Memory B cell (primary cell): ENCODE measurements at places on chromosomes 16 and 17.

- no peak for DNase-seq
These were observed 12.7 kb upstream of the MEOX1 start for GRCh38 chr17:43674394-43674793.

DNA sequence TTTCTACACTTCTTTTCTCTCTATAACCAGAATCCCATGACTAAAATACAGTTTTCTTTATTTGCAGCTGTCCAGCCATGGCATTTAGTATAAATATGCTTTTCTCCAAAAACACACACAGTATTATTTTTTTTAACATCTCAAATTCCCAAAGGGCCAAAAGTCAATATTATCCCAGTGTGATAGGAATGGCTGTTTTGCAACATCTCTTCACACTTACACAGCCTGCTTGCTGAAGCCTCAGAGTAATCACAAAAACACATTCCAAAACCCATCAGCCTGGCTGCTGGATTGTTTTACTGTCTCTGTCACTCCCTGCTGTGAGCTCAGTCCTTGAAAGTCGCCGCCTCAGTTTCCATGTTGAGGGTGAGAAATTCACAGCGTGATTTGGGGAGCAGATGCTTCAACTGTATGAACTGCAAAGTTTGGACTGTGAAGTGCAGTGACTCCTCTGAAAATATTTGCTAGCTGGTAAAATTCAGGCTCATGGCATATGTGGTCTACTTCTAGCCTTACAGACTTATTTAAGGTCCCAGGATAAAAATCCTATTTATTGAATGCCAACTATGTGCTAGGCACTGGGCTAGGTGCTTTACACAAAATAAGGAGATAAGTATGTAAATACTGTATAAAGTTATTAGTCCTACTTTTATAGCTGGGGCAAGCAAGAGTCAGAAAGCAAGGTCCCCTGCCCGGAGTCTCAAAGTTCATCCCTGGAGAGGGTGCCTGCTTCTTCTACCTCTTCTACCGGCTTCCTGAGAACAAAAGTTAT lies 116.5 kb downstream of the SOCS1 start:
- DNase-seq: no peak

GRCh38 chr17:57417956-57418355 lies 161.6 kb downstream of the MSI2 start:
- DNase-seq: no peak

GRCh38 chr17:70608193-70608592 lies 438.9 kb downstream of the KCNJ2 start:
- DNase-seq: no peak

DNA sequence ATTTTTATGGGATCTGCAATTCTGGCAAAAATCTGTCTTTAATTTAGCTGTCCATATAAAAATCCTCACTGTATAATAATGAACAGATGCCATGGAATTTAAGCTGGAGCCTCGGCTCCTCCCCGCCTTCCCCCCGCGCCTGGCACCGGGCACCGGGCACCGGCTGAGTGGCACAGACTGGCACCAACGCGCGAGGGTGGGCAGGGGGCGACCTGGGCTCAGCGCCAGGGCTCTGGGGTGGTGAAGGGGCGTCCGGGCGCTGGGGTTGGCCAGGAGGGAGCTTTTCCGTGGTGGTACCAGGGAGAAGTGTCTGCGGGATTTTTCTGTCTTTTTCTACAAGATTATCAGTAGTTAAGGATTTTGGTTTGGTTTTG lies 9.1 kb downstream of the NEUROD2 start:
- no peak for DNase-seq

DNA sequence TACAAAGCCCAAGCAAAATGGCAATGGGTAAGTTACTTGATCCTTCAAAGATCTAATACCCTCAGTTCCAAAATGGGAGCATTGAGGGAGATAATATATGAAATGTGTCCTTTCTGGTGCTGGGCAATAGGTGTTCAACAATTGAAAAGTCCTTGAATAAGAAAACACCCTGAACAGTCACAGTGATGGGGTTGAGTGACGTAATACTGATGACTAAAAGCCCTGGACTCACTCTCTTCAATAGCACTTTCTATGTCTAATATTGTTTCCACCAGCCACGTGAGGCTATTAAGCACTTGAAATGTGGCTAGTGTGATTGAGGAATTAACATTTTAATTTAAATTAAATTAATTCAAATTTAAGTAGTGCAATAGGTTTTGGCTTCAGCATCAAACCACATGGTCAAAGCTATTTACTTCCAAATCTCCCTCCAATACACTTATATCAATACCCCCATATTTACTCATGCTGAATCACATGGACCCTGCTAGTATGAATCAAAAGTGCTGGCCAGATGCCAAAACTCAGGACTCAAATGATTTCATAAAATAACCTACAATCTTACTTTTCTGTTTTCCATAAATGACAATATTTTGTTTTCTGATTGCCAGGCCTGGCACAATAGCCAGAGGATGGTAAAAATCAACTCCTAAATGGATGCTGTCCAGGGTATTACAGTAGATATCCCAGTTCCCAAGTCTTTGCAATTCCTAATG lies 516.2 kb downstream of the HAPSTR1 start:
- no peak for DNase-seq

- DNase-seq: no peak
These were observed 8.6 kb upstream of the PABPN1L start for GRCh38 chr16:88874938-88875599.

DNA sequence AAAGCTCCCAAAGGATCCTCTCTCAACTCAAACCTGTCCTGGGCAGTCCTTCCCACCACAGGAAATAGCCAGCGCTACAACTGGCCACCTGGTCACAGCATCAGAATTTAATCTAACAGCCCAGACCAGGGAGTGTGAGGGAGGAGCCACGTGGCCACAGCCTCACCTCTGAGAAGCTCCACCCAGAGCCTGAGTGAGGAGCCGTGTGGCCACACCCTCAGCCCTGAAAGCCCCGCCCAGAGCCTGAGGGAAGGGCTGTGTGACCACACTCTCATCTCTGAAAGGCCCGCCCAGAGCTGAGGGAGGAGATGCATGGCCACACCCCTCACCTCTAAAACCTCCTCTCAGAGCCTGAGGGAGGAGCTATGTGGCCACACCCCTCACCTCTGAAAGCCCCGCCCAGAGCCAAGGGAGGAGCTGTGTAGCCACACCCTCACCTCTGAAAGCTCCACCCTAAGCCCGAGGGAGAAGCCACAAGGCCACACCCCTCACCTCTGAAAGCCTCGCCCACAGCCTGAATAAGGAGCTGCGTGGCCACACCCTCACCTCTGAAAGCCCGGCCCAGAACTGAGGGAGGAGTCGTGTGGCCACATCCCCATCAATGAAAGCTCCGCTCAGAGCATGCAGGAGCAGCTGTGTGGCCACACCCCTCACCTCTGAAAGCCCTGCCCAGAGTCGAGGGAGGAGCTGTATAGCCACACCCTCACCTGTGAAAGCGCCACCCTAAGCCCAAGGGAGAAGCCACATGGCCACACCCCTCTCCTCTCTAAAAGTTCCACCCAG lies 28.6 kb downstream of the SLC38A8 start:
- peak; percentile 9 for DNase-seq

DNA sequence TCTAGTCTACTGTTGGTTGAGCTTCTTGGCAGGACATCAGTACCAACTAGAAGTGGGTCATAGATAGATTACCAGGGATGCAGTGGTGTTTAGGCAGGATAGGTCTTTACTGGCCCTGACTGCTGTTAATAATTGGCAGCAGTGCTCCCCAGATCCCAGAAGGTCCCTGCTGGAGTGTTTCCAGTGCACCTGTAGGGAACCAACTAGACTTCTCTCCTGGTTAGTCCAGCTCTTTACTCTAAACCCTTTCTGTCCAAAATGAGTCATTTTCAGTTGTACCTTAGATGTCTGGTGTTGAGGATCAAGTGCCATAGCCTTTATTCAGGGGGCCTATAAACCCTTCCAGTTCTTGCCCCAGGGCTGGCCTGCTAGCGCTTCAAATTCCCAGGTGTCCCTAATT lies 8.7 kb downstream of the POLR2C start:
- DNase-seq: no peak

DNA sequence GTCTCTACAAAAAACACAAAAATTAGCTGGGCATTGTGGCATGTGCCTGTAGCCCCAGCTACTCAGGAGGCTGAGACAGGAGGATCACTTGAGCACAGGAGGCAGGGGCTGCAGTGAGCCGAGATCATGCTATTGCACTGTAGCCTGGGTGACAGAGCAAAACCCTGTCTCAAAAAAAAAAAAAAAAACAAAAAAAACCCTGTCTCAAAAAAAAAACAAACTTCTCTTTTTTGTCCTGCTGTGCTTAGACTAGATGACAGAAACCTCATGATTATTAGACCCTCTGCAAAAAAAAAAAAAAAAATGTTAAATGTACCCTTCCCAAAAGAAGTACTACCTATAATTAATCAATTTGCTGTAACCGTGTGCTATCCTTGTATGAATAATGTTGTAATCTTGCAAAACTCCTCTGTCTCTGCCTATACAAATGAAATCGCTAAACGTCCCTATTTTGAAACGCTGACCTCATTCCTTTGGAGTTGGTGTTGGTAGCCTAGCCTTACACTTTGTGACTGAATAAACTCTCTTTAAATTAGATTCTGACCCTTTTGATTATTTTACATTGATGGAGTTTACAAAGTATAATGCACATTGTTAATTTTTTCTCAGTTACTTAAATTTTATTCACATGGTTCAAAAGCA lies 13.6 kb upstream of the DHRS7B start:
- DNase-seq: no peak

DNA sequence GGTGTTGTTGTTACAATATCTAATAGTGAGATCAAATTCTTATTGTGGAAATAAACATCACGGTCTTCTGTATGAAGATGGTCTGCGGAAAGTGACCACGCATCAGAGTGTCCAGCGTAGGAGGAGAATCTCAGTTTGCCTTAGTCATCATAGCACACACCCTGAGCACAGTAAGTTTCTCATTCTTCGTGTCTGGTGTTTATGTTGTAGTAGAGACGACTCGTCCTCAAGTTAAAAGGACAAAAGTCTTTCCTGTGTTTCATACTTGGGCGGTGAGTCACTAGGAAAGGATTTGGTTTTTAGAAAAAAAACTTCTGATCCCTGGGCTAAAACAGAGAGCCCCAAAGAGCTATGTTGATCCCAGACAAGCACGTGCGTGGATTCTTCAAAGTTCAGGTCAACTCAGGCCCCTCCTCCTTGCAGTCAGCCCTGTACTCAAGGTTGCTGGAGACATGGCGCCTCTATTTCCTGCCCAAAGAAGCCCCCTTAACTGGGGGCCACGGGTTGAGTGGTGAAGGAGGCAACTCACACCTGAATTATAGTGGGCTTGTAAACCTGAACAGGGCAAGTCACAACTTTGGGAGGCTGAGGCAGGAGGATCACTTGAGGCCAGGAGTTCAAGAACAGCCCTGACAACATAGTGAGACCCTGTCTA lies 170.4 kb downstream of the ZFHX3 start:
- DNase-seq: no peak

DNA sequence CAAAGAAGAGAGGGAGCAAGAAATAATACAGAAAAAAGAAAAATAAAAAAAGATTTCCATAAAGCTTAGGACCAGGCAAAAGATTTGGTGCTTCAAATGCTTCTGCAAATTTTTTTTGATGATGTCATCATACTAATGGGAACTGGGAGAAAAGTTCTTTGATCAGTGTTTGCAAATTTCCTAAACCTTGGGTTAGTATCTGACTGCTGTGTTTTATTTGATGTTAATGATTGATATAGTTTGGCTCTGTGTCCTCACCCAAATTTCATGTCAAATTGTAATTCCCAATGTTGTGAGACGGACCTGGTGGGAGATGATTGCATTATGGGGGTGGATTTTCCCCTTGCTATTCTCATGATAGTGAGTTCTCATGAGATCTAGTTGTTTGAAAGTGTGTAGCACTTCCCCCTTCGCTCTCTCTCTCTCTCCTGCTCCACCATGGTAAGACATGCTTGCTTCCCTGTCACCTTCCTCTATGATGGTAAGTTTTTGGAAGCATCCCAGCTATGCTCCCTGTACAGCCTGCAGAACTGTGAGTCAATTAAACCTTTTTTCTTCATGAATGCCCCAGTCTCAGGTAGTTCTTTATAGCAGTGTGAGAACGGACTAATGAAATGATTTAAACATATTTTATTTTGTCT lies 72.6 kb downstream of the TMEM100 start:
- DNase-seq: no peak

DNA sequence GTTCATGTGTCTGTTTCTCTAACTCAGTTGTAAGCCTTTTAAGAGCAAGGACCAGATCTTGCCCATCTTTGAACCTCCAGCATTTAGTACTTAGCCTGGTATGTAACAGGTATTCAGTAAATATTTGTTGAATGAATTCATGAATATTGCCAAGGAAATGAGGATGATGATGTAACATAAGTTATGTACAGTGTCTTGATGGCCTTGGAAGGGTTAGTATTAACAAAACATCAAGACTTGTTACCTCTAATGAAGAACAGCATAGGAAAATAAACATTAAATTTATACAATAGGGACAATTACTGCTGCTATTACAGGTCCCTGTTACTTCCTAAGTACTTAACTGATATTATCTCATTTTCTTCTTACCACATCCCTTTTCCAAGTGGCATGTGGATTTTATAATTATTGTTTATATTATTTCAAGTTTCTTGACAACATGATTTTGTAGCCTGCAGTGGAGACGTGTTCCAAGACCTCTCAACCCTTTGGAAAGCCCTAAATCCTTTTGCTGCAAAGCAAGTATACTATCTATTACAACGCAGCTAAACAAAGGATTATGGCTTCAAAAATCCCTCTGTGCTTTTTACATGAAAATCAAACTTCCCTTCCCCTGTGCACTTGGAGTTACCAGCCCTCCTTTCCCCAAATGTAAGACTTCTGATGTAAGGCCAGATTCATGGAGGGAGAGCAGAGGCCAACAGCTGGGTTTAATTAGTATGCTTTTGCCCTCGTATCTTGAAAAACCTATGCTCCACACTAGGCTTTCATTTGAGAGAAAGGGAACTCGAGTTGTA lies 77.4 kb upstream of the SMIM36 start:
- DNase-seq: no peak

DNA sequence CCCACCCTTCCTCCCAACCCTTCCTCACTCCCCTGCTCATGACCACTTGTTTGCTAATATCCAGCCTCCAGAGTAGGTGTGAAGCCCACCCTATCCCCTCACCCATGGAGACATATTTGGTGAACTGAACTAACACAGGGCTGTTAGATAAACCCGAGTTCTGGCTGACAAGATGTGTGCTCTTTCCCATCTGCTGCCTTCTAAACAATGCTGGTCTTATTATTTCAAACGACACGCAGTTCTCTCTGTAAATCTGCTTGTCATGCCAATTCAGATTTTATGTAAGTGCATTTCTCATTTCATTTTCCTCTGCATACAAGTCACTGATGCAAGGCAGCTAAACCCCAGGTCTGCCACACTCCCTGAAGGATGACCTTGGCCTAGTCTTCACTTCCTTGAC lies 343.0 kb upstream of the CDH5 start:
- DNase-seq: no peak

GRCh38 chr17:79674506-79675412 lies 56.0 kb upstream of the ENPP7 start:
- no peak for DNase-seq

DNA sequence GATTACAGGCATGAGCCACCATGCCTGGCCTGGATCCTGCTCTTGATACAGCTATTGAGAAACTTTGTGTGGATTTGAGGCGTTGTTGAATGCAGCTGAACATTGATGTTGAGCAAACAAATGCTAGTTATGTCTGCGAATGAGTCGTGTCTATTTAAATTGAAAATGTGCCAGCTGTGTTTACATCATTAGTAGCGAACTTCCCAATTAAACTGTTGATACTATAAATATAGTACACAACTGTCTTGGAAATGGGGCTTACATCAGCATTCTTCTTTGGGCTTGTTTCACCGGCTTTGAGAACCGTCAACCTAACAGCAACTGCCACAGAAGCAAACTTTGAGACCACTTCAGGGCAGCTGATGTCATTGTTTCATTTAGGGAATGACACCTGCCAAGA lies 251.9 kb downstream of the RBFOX1 start:
- DNase-seq: no peak
